ENCODE measurements at places on chromosomes 1 and 21.

GRCh38 chr1:86852289-86852688, 61.6 kb downstream of the SELENOF start:
- no peak for DNase-seq

GRCh38 chr21:32112195-32112594, 166.7 kb downstream of the MIS18A start:
- DNase-seq = no peak

DNA sequence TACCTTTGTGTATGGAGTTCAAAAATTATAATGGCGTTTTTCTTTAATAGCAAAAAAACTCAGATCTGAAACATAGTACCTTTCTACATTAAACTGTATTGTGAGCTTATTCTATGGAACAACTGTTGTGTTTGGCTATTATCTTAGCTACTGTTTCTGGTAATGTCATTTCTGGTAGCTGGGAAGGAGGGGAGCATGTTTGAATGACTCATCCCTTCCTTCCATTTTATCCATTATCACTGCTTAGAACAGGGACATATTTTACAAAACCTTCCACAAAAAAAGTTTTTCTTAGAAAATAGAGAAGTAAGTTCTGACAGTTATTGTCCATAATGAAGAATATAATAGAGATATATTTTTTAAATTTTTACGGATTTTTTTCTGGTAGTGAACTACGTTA, 128.3 kb downstream of the NRDC start:
- no peak for DNase-seq

DNA sequence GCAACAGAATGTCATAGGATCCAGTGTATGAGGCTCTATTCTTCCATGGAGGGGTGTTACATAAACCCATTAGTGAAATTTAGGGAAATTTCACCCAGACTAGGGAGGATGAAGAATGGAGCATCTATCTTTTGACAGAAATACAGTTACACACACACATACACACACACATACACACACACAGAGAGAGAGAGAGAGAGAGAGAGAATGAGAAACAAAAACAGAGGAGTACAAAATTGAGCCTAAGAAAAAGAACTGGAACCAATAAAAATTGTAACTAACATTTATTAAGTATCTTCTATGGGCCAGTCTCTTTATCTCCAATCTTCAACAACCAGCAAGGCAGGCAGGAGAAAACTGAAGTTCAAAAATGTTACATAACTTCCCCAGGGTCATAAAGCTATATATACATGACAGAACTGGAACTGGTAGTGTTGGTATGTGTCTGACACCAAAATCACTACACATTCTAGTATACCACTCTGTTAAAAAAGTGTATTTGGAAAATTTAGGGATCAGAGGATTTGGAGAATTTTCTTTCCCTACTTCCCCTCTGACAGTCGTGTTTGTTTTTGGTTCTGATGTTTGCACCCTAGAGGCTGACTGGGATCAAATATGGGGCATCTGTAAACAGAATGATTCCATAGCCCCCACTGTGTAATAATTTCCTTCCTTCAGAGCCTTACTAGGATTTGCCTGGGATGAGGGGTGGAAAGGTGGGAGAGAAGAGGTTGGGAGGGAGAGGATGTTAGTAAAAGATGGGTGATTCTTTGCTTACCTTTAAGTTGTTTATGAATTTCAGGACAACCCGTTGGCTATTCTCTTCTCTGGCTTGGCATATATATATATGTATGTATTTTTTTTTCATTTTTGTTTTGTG, 1.0 kb upstream of the ZFYVE9 start:
- no peak for DNase-seq

GRCh38 chr21:19026911-19027310, 623.3 kb upstream of the TMPRSS15 start:
- no peak for DNase-seq

DNA sequence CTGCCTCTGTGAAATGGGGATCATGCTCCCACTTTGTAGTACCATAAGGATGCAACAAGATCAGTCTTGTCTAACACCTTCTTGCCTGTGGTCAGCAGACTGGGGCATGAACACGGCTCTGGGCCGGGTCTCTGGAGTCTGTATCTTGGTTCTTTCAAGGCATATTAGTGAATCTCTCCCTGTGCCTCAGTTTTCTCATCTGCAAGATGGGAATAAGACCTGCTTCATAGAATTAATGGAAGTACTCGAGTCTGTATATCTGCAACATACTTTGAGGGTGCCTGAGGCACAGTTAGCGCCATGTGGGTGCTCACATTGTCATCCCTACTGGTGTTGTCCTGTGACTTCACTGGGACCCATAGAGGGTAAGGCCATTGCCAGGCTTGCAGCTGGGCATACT, 84.6 kb downstream of the IGSF21 start:
- DNase-seq = no peak

GRCh38 chr1:19460535-19461219, 24.7 kb downstream of the CAPZB start:
- no peak for DNase-seq

GRCh38 chr1:88291611-88292354, 392.3 kb upstream of the PKN2 start:
- no peak for DNase-seq

DNA sequence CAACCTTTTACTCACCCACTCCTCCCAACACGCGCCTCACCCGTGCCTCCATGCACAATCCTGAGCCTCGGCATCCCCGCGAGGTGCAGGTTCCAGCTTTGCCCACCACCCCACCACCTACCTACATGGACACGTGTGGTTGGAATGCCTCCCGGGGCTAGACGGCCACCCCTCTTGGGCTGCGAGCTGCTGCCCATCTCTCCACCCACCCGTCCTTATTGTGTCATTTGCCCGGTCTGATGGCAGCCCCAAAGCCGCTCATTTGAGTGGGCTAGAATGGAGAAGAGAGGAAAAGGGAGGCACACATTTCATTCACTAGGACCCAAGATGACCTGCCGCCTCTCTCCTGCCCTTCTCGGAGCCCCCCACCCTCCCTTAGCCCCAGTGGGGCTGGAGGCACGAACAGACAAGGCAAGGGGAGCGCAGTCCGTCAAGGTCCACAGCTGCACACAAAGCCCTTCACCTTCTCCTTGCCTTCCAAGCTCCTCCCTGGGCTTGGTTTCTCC, 785 bp downstream of the ZNF697 start:
- DNase-seq = no peak

DNA sequence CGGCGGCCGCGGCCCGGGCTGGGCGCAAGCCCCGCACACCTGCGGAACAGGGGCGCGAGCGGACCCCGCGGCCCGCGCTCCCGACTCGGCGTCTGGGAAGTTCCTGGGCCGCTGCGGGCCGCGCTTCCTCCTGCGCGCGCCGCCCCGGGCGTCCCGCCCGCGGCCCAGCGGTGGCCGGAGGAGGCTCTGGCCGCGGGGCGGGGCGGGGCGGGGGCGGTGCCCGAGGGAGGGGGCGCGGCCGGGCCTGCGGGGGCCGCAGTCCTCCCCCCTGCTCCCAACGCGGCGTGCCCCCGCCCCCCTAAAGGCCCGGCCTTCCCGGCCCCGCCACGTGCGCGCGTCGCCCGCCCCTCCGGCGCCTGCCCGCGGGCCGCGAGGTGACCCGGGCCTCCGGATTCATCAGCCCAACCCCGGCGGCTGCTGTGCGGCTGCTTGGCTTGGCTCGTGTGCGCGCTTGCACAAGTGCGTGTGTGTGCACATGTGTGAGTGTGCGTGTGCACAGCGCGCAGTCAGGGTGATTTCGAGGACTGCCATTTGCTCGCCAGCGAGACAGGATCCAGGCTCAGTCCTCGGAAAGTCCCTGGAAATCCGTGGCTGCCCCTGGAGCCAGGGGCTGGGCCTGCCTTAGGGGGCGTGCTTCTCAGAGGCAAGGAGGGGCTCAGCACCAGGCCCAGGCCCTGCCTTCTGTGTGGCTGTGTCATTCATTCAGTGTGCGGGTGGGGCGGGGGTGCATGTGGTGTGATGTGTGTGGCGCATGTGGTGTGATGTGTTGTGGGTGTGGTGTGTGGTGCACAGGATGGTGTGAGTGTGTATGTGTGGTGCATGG, at the start of gene C2CD2:
Gene C2CD2 (minus strand): TSS at position 188 of the 823 bp plus-strand sequence. CDS start 370 bp downstream, outside the sequence.
- DNase-seq = no peak

- DNase-seq = no peak
Measured at GRCh38 chr1:58809325-58810010, 25.6 kb upstream of the JUN start.

- DNase-seq = no peak
Measured at GRCh38 chr1:53551428-53551995, 92.3 kb downstream of the DMRTB1 start.

- DNase-seq = no peak
Measured at GRCh38 chr1:215104283-215104682, 21.7 kb downstream of the KCNK2 start.

DNA sequence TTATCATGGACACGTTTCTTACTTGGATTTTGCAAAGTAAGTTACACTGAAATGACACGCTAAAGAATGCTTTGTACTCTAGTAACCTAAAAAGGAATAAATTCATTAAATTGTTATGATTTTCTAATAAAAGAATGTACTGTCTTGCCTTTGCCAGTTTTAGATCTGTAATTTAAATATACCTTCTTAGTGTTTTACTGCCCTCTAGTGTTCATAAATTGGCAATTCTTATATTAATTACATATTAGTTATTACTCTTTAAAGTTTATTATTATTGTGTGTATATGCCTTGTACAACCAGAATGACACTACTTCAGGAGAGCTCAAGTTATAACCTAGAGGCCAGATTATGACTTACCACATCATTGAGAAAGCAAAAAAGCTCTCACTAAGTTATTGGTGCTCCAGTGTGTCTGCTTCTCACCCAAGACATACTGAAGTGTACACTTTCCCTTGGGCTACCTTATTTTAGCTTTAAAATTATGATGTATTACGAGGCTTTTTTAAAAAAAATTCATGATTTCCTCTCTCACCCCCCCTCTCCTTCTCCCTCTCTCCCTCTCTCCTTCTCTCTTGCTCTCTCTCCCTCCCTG, 169.9 kb downstream of the HS2ST1 start:
- no peak for DNase-seq
